Activated CD4-positive, alpha-beta memory T cell treated with anti-CD3 and anti-CD28 coated beads, Interleukin-2, amount 10 ng/mL, durations not matched to agents 7 days and 5 days (primary cell): ENCODE measurements at places on chromosomes 16 and 17.

DNA sequence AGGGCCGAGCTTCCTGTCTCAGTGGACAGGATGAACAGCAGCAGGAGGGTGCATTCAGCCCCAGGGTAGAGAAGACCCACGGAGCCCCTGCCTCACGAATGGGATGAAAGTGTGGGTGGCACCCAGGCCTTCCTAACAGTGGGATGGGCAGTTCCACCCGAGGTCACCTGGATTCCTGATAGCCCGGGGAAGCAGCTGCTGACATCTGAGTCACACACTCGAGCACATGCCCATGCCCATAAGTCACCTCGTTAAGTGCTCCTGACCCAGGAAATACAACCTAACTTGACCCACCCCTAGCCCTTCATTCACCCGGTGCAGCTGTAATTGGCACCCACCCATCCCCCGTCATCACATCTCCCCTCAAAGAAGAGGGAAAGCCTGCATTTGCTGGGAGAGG is 85.3 kb upstream of the FOXF1 start:
- H3K27me3 ChIP-seq: no peaks in the 10 kb centered on the region
- no peak overlapping the region for H3K4me3 ChIP-seq
- H3K36me3 ChIP-seq: no peaks in the 10 kb centered on the region
- no peak for DNase-seq
- H3K27ac ChIP-seq: no peak overlapping the region

DNA sequence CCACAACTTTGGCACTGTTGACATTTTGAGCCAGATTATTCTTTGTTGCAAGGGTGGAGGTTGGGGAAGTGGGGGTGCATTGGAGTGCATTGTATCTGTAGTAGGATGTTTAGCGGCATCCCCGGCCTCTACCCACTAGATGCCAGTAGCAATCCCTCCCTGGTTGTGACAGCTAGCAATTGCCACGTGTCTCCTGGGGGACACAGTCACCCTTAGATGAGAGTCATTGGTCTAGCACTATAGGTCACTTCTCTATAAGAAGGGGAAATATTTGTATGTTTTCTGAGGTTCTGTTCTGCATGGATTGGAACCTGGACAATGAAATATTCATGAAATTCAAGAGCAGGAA is 32.4 kb downstream of the MSI2 start:
- no peak for DNase-seq
- no peaks in the 10 kb centered on the region for H3K27me3 ChIP-seq
- H3K4me1 ChIP-seq: peaks cover 45% of the 10 kb centered on the region

DNA sequence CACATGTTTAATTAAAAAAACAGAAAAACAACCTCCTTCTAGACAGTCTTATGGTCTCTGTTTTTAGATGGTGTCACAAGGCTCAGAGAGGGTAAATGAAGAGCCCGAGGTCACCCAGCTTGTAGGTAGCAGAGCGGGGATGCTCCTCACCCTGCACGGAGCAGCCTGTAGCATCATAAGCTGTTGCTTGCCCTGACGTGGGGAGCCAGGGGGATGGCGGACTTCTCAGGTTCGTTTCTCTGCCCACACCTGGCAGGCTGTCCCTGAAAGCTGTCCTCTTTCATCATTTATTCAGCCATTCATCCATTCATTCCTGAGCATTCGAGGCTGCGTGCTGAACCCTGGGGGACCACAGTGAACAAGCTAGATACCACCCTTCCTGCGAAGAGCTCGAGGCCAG is 75.7 kb upstream of the KSR1 start:
- peaks cover 2% of the 10 kb centered on the region for H3K4me1 ChIP-seq
- H3K27me3 ChIP-seq: peaks cover 17% of the 10 kb centered on the region
- DNase-seq: no peak
- no peaks in the 10 kb centered on the region for H3K36me3 ChIP-seq

DNA sequence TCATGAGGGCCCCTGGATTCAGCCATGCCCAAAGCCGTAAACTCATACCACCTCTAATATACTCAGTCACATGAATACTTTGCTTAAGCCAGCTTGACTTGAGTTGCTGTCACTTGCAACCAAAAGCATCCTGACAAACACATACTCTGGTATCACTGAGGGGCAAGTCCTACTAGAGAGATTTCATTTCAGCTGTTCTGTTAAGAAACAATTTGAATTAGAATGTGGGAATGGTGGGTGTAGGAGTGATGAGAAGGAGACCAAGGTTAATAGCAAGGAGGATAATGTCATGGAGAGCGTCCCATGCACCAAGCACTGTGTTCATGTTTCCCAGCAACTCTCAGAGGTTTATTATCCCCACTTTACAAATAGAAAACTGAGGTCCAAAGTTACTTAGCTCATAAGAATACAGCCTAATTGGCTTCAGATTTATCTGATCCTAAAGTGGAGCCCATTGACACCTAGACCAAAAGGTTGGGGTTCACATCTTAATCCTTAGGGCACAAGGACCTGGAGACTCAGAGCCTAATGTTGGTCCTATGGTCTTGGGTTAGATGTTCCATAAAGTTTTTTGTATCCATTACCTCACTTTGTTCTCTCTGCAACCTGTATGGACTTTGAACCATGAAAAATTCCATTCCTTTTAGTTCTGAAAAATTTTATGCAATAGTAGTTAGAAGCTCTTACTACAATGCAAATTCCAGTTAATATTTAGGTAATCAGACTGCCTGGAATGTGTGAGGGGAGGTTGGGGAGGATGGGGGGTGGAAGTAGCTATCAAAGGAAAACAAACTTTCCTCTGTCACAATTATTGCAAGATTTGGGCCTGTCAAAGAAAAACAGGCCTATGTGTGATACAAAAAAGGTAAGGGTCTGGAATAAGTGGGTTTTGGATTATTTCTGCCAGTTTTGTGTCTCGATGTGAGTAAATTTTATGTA is 105.9 kb downstream of the IRX3 start:
- no peaks in the 10 kb centered on the region for H3K4me1 ChIP-seq
- no peak for DNase-seq
- no peak overlapping the region for H3K4me3 ChIP-seq
- H3K27ac ChIP-seq: no peak overlapping the region

GRCh38 chr16:73565263-73565662 is 517.3 kb upstream of the ZFHX3 start:
- H3K4me1 ChIP-seq: no peaks in the 10 kb centered on the region
- no peaks in the 10 kb centered on the region for H3K27me3 ChIP-seq
- no peak overlapping the region for H3K27ac ChIP-seq
- DNase-seq: no peak
- no peak overlapping the region for H3K4me3 ChIP-seq

DNA sequence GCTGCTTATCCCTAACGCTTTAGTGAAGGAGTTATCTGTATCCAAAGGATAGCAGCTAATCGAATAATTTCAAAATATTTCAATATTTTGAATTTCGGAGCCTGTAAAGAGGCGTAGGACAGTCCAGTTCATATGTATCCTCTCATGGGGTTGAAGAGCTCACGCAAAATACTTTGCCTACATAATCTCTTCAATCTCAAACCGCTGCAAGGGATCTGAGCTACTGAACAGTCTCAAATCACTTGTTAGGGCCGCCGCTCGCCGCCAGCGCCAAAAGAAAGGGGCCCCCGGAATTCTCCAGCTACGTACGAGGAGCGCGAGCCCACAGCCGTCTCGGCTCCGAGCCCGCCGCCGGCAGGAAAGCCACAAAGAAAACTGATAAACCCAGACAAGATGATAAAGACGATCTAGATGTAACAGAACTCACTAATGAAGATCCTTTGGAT is 601 bp upstream of the RFWD3 start:
- H3K4me3 ChIP-seq: peak overlapping the region; percentile 94
- DNase-seq: peak; percentile 44
- H3K36me3 ChIP-seq: peaks cover 53% of the 10 kb centered on the region
- H3K4me1 ChIP-seq: peaks cover 39% of the 10 kb centered on the region
- H3K27me3 ChIP-seq: no peaks in the 10 kb centered on the region

- peaks cover 61% of the 10 kb centered on the region for H3K27me3 ChIP-seq
- no peak overlapping the region for H3K4me3 ChIP-seq
- no peak for DNase-seq
- peaks cover 18% of the 10 kb centered on the region for H3K4me1 ChIP-seq
- H3K27ac ChIP-seq: no peak overlapping the region
Measured at GRCh38 chr17:6843241-6843880, 11.8 kb upstream of the TEKT1 start.

DNA sequence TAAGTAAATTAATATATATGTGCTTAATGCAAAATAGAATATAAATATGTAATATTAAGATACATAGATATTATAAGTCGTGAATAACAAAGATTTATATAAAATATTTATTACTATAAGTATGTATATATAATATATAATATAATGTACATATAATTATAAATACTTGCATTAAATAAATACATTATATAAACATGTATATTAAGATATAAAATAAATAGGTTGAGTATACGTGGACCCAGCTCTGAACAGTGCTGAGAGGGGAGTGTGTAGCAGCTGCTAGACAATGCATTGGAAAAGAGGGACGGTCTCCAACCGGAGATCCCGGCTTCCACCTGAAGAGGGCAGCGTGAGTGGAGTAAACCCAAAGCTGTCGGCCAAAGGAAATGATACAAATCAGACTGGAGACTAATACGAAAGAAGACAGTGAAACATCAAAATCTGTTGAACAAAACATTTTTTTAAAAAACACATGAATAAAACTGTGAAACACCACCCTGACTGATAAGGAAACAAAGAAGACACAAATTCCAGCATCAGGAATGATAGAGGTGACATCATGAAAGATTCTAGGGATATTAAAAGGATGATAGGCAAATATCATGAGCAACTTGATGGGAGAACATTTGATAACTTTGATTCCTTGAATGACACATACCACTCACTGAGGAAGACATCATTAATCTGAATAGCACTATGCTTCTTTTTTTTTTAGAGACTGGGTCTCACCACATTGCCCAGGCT is 125.4 kb upstream of the CHMP6 start:
- peak; percentile 80 for DNase-seq
- peak overlapping the region; percentile 61 for H3K27ac ChIP-seq
- no peak overlapping the region for H3K4me3 ChIP-seq
- H3K4me1 ChIP-seq: peaks cover 78% of the 10 kb centered on the region

DNA sequence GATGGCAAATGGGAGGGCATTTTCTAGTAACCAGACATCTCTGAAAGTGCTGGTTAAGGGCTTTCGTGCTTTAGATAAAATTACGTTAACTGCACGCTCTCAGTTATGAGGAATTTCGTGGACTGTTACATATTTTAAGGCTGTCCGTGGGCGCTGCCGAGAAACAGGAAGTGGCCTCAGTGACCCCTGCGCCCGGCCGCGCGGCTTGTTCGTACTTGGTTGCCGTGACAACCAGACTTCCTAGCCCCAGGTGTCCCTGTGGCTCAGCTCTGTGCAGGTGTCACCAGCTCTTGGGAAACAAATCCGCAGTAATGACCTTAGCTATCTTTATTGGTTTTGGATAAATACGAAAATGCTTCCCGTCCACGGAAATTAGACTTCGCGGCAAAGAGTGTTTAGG is 52.7 kb downstream of the LMF1 start:
- H3K4me3 ChIP-seq: no peak overlapping the region
- peaks cover 11% of the 10 kb centered on the region for H3K36me3 ChIP-seq
- no peaks in the 10 kb centered on the region for H3K27me3 ChIP-seq
- no peak overlapping the region for H3K27ac ChIP-seq
- no peak for DNase-seq
- H3K4me1 ChIP-seq: no peaks in the 10 kb centered on the region

DNA sequence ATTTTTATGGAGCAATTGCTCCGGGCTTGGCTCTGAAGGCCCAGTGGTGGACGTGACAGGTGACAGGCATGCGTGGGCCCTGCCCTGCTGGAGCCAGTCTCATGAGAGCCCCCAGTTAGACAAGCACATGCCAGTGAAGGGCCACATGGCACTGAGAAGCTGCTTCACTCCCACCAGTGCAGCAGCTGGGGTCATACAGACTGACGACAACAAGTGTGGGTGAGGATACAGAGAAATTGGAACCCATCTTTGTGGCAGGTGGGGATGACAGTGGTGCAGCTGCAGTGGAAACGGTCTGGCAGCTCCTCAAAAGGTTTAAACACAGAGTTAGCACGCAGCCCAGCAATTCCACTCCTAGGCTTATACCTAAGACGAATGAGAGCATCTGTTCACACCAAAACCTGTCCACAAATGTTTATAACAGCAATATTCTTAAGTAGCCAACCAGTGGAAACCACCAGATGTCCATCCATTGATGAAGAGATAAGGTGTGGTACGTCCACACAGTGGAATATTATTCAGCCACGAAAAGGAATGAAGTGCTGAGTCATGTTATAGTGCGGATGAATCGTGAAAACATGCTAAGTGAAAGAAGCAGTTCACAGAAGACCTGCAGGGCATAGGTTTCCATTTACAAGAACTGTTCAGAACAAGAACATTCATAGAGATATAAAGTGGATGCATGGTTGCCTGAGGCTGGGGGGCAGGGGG is 12.5 kb upstream of the CIBAR2 start:
- peaks cover 2% of the 10 kb centered on the region for H3K27me3 ChIP-seq
- no peak for DNase-seq
- no peaks in the 10 kb centered on the region for H3K36me3 ChIP-seq
- no peaks in the 10 kb centered on the region for H3K4me1 ChIP-seq

DNA sequence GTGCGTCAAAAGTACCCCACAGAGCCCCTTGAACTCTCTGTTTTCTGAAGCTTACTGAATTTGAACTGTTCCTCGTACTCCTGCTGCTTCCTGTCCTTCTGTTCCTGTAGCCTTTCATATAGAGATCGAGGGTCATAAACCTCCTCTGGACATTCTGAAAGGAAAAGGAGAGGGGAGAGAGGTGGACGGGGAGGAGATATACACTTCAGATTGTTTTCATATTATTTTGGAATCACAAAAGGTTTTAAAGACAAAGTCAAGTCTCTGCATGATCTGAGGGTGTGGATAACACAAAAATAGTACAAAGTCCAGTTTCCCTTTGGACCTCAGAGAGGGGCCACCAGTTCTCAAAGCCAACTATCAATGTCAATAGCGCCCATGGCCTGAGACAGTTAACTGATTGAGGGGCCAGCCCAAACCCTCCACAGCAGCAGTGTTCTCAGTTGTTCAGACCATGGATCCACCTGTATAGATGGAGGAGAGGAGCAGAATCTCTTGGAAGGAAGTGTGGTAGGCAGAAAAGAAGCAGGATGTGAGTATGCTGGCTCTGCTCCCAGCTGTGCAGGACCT is 13.0 kb downstream of the PSME3IP1 start:
- peaks cover 3% of the 10 kb centered on the region for H3K4me1 ChIP-seq
- DNase-seq: no peak
- no peak overlapping the region for H3K4me3 ChIP-seq
- H3K27me3 ChIP-seq: no peaks in the 10 kb centered on the region
- no peak overlapping the region for H3K27ac ChIP-seq

- H3K4me1 ChIP-seq: peaks cover 60% of the 10 kb centered on the region
- no peak for DNase-seq
- H3K4me3 ChIP-seq: peak overlapping the region; percentile 94
- H3K27me3 ChIP-seq: no peaks in the 10 kb centered on the region
Measured at GRCh38 chr17:48100591-48101011, 677 bp downstream of the CBX1 start.

GRCh38 chr17:57858838-57859237 is 9.0 kb upstream of the MRPS23 start:
- no peak overlapping the region for H3K4me3 ChIP-seq
- H3K27ac ChIP-seq: no peak overlapping the region
- H3K27me3 ChIP-seq: peaks cover 38% of the 10 kb centered on the region
- H3K36me3 ChIP-seq: no peaks in the 10 kb centered on the region
- H3K4me1 ChIP-seq: peaks cover 12% of the 10 kb centered on the region
- DNase-seq: no peak
